EH (cell line): ENCODE measurements at places on chromosomes 4 and X.

DNA sequence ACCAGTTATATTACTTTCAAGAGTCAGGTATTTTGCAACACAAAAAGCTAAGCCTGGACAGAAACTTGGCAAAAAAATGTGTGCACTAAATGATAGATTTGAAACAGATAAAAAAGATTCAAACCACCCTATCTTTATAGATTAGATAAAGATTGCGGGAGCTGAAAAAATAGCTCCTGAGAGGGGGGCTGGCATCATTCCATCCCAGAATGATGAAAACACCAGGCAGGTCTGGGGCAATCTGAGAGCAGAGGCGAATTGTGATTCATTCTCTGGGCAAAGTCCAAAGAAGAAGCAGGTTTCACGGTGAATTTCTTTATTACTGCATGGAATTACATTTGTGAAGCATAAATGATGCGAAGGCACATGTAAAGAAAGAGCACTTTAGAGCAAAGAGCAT lies 168.5 kb upstream of the DMD start:
- DNase-seq, result no peak

DNA sequence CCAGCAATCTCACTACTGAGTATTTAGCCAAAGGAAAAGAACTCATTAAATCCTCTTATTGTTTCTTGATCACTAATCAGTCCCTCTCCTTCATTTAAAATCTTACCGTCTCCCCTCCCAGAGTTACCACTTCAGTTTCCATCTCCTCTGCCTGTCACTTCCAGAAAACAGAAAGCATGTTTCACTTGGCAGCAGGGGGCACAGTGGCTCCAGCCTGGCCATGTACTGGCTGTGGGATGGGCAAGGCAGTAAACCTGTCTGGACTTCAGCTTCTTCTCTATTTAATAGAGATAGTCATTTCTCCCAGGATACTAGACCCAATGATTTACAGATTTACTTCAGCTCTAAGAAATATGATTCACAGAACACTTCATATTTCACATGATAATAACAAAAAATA lies 63.2 kb downstream of the CD40LG start:
- peak; percentile 56 for DNase-seq

GRCh38 chr4:41359422-41359775 lies 102.7 kb downstream of the UCHL1 start:
- DNase-seq, result no peak

DNA sequence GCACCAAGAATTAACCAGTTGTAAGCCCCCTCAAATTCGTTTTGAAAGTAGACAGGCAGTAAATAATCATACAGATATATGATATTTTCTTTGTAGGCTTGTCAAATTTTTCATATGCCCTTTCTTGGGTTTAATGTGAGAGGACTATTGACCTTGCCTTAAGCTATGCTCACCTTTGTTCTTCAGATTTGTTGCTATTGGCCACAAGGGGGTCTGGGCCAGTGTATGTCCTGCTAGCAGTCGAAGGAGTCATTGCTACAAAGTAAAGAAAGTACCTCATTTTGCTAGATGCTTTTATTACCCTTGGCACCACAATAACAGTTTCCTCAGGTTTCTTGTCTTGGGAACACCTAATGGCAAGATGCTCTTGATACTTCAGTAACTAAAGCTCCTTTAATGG lies 51.7 kb downstream of the IGSF1 start:
- no peak for DNase-seq

- DNase-seq, result peak; percentile 15
Observed at GRCh38 chrX:153557618-153558355, 40.3 kb downstream of the ATP2B3 start.

- DNase-seq, result no peak
Observed at GRCh38 chrX:98480606-98481005, 1596.9 kb downstream of the RPA4 start.
